ENCODE measurements at places on chromosomes 6 and 20.
A peak's percentile ranks its signal among the peaks of the same experiment; 100 is the strongest.

DNA sequence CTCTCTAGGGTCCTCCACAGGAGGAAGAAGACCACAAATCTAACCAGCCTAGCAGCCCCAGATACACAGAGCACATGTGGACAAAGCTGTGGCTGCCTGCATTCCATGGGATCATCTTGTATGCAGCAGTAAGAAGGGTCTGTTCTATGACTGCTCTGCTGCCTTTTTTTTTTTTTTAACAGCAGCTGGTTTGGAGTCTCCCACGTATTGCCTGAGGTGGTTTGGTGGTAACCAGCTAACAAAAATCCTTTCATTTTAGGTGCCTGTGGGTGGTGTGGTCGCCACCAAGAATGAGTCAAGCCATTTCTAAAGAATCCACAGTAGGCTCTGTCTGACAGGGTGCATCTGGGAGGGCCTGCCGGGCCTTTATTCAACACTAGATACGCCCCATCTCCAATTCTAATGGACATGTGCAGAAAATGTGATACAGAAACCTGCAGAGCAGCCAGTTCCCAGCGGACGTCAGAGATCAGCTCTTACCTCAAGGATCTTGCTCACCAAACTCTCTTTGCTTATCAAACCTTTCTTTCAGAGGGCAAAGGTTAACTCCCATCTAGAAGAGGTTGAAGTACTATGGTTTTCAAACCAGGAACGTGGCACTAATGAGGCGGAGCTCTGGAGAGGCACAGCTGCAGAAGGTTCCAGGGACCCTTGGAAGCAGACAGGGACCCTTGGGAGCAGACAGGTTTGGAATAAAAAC is 32.0 kb downstream of the GNAS-AS1 start:
- no peak for DNase-seq

DNA sequence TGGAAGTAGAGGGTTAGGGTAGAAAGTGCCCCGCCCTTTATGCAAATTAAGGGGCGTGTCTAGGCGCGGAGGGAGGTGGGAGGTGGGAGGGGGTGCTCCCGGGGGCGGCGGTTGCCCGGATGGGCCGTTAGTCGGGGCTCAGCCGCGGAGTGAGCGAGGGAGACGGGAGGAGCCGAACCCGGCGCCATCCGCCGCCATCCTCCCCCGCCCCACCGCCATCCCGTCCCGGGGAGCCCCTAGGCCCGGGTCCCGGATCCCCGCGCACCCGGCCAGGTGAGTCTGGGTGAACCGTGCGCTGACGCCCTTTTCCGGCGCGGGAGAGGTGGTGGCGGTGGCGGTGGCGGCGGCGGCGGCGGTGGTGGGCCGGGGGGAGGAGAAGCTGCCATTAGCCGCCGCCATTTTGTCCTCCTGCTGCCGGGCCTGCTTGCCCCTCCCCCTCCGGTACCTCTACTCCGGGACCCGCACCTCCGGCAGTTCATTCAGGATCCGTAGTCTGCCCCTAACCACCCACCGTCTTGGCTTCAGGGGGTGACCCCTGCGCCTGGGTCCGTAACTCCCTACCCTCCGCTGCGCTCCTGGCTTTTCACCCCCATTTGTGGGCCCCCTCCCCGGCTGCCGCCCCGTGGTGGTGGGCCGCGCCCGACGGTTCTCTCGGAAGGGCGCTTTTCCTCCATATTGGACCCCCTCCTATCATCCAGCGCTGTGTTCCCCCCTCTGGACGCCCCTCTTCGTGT is at the start of gene PRRC2A:
Gene PRRC2A, plus strand, starts transcription at position 130 of the 734 bp plus-strand sequence. CDS start 2,075 bp downstream, outside the sequence.
- no peak for DNase-seq

- no peak for DNase-seq
These were observed 24.2 kb downstream of the ZFP64 start for GRCh38 chr20:52167232-52167840.

DNA sequence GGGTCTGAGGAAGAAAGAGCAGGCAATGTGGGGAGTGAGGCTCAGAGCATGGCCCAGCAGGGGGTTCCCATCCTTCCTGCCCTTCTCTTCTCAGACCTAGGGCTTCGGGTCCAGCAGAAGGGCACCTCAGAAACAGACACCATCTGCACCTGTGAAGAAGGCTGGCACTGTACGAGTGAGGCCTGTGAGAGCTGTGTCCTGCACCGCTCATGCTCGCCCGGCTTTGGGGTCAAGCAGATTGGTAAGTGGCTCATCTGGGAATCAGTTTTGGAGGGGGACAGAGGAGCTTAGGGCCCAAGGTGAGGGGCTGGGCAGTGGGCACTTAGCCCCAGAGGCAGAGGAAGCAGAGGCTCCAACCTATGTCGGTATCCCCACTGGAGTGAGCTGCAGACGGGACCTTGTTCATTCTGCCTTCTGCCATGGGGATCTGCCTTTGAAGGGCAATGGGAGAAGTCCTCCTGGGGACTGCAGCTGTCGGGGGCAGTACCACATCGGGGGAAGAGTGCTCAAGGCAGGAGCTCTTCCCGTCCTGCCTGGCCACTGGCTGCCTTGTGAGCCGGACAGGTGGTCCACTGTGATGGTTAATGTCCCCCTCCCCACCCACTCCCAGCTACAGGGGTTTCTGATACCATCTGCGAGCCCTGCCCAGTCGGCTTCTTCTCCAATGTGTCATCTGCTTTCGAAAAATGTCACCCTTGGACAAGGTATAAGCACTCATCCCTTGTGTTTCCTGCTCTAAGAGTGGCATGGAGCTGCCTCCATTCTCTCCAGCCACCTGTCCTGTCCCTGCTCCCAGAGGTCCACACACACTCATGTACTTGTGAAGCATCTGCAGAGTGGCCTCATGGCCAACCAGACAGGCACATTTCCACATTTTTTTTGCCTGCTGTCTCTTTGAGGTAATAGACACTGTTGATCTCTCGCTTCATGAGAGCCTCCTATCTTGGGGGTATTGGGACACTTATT is 4.7 kb downstream of the CD40 start:
- DNase-seq = no peak

DNA sequence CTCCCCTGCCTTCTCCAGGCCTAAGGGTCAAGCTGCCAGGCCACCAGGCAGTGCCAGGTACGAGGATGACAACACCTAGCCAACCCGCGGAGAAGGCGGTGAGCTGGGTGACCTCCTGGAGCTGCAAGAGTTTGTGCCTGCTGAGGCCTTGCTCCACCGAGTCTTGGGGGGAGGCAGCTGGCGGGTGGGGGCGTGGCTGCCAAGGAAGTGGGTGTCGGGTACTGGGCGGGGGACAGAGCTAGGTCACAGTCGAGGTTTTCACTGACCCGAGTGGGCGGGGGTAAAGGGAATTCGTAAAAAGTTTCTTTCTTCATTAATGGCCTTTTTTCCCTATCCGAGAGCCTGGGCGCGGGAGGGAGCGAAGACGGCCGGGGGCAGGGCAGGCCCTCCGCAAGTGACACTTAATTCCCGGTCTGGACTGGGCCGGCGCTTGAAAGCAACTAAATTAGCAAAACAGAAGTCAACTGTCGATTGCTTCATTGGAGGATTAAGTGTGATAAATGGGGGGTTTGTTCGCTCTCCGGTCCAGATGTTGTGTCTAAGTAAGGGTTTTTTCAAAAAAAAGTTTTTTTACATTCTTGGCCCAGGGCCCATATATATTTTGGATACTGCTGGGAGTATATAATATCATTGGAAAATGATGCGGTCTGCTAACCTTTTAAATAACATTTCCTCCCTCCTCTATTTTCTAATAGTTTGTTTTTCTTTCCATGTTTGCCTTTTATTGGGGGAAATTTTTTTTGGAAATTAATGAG is 43.1 kb upstream of the FOXP4 start:
- DNase-seq = no peak

- DNase-seq = peak; percentile 17
These were observed 124.0 kb upstream of the SLC2A12 start for GRCh38 chr6:134176264-134176975.

DNA sequence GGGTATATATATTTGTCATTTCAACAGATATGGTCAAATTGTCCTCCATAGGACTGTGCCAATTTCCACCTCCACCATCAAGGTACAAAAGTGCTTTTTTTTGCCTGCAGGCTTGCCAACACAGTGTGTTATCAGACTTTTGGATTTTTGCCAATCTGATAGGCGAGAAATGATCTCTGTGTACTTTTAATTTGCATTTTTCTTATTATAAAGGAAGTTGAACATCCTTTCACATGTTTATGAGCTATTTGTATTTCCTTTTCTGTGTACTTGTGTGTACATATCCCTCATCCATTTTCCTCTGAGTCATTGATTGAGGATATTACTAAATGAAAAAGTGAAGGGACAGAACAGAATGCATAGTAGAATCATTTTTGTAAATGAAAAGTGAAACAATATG is 39.0 kb upstream of the PTPN1 start:
- DNase-seq = no peak

DNA sequence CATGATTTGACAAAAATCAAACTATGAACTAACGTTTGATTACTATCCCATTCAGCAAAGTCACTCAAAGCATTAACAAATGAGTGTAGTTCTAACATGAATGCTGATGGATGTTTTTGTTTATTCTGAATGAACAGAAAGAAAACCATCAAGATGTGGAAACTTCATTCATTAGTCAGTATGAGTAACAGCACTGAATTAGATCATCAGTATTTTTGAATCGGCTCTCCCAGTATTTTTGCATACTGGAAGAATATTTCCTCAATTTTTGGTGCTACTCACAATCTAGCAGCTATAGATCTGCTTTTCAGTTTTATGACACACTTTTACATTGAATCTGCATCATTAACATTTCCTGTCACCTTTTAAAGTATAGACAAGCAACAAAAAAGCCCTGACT is 63.8 kb upstream of the CD83 start:
- no peak for DNase-seq

DNA sequence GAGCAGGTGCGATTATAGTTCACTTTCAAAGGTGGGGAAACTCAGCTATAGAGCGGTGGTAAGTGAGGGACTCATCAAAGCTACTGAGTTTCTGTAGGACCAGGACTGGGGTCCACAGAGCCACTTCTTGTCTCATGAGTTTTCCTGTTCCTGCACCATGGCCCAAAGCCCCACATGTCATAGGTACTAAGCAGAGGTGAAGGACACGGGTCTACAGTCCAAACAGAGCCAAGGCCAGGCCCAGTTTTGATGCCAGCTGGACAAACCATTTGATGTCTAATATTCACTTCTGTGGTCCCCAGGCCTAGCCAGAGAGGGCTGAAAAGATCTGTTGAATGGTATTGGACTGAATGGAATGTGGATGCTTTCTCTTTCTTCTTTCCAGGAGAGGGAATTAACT is 11.0 kb downstream of the BPIFB6 start:
- DNase-seq = no peak

DNA sequence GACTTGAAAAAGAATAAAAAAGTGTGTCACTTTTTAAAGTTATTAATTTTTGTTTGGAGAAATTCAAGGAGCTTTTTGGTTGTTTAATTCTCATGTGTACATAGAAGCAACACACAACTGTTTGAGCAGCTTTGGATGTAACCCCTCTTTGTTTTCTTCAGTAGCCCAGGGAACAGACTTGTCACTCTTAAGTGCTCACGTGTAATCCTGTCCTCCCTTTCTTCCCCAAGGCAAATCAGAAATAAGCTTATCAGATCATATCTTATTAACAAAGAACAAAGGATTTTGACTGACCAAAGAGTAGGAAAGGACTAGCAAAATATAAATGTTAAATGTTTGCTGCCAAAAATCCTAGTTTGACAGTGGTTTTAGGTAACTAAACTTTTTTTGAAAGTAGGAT is 7.3 kb upstream of the FLRT3 start:
- DNase-seq = peak; percentile 74

GRCh38 chr6:93727447-93727846 is 308.1 kb upstream of the EPHA7 start:
- DNase-seq = no peak

DNA sequence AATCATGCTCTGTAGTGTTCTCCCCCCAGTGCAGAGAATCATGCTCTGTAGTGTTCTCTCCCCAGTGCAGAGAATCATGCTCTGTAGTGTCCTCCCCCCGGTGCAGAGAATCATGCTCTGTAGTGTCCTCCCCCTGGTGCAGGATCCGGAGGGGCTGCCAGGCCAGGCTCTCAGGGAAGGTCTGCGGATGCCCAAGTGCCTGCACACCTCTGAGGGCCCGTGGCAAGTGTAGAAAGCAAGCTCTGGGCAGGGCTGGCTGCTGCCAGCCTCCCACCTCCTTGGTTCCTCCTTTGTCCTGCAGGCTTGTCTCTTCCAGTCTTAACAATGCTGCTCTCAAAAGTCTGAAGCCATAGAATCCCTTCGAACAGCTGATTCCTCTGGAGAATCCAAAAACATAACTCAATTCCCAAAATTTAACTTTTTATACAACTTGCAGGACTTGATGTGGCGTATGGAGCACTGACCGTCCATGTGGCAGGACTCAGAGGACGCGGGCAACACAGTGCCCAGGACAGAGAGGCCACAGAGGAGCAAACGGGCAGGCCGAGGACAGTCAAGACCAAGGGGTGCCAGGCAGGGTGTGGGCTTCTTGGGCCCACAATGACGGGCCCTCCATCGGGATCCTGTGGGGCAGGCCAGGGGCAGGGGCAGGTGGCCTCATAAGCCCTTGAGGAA is 44.6 kb upstream of the BHLHE23 start:
- DNase-seq = no peak

DNA sequence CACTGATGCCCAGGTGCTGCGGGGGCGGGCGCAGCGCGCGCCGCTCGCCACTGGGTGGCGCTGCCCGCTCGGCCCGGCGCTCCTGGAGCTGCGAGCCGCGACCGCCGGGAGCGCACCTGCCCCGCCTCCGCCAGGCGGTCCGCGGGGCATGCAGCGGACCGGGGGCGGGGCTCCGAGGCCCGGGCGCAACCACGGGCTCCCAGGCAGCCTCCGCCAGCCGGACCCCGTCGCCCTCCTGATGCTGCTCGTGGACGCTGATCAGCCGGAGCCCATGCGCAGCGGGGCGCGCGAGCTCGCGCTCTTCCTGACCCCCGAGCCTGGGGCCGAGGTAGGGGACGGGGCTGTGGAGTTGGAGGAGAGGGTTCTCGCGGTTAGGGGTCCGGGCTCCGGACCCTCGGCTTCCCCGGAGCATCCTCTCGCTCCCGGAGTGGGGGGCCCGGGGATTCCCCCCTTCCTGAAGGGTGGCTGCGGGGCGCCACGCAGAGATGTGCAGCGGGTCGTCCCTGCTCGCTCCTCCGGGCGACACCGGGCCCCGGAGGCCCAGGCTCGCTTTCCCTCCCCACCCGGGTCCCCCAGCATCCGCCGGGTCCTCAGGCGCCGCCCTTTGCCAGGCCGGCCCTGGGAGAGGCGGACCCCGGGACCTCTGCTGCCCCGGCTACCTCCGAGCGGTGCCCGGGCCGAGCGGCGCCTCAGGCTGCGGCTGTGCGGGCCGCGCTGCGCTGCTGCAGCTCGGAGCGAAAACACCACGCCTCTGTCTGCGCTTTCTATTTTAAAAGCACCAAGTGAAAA is at the start of gene BCAS4:
Gene BCAS4, plus strand, starts transcription at position 216 of the 789 bp plus-strand sequence. Its CDS starts 23 bp downstream, at position 239.
- peak; percentile 78 for DNase-seq

GRCh38 chr6:124008000-124008987 is 204.6 kb downstream of the NKAIN2 start:
- no peak for DNase-seq

DNA sequence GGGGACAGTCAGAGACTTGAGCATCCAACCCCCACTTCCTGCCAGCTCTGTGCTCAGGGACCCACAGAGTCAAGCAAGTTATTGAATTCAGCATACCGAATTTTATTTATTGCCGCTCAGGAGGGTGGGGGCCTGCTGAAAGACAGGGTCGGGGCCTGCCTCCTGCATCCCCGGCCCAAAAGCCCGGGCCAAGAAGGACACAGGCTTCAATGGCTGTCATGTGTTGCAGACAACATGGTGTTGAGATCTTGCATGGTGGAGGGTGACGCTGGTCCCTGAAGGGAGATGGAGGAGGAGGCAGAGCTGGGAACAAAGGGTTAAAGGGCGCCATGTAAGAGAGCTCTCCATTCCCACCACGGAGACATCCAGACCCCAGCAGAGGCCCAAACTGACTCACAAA is 698 bp downstream of the SFTA2 start:
- DNase-seq = no peak
